ENCODE measurements at places on chromosomes 16 and 17.

- no peak for DNase-seq
These were observed 33.5 kb upstream of the ETV4 start for GRCh38 chr17:43579566-43580140.

DNA sequence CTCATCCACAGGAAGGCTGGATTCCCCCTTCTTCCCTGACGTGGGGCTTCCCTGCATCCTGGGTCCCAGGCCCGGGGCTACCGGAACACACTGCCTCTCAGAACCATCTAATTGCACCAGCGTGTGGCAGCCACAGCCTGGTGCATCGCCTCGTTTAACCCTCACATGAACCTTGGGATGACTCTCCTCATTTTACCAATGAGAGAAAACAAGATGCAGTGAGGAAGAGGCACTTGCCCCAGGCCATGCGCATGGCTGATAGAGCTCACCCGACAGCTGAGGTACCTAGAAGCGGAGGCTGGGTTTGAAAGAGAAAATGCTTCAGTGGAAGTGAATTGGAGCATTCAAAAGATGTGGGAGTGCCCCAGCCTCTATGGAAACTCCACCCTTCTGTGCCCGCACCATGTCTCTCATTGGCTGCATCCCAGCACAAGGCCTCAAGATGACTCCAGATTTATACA, 162.3 kb downstream of the KATNIP start:
- no peak for DNase-seq

GRCh38 chr17:33021731-33022408, 30.2 kb downstream of the SPACA3 start:
- DNase-seq: no peak

GRCh38 chr16:50841081-50841886, 99.4 kb downstream of the CYLD start:
- no peak for DNase-seq

DNA sequence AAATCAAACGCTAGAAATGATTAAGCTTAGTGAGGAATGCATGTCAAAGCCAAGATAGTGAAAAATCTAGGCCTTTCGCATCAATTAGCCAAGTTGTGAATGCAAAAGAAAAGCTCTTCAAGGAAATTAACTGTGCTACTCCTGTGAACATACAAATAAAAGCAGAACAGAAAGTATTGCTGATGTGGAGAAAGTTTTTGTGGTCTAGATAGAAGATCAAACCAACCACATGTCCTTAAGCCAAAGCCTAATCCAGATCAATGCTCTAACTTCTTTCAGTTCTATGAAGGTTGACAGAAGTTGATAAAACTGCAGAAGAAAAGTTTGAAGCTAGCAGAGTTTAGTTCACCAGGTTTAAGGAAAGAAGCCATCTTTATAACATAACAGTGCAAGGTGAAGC, 1044.6 kb downstream of the CDH11 start:
- no peak for DNase-seq

DNA sequence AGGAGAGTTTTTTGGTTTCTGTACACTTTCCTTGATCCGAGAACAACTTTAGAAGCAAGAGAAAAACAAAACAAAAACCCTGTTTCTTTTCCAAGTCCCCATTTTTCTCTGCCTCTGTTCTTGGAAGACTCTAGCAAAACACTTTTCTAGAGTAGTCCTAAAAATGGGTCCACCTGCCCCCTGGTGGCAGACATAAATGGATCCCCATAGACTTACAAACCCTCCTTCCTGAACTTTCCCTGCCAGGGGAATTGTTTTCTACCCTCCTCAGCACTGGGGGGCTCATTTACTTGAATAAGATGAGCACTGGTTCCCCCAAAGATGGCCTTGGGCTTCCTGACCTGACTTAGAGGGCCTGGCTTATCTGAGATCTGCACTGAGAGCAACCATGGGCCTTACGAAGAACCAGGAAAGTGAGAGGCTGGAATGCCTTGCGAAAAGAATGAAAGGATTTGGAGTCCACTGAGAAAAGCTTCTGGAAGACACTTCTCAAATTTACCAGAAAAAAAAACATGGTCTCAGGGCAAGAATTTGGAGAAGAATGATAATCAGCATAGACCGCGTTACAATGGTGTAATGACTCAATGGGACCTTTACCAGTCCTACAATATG, 48.0 kb upstream of the CDYL2 start:
- DNase-seq: no peak

DNA sequence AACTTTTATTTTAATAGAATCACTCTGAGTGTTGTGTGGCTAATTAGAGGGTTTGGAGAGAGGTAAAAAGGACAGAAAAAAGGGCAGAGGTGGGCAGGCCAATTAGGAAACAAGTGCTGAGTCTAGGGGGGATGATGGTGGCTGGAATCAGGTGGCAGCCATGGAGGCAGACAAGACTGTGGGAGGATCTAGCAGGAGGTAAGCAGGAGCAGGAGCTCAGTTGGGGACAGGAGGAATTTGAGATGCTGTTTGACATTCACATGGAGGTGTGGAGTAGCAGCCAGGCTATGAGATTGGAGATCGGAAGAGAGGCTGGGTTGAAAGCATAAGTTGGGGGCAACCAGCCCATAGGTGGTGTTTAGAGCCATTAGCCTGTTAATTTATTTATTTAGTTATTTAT, 3.7 kb upstream of the MT4 start:
- DNase-seq: no peak

DNA sequence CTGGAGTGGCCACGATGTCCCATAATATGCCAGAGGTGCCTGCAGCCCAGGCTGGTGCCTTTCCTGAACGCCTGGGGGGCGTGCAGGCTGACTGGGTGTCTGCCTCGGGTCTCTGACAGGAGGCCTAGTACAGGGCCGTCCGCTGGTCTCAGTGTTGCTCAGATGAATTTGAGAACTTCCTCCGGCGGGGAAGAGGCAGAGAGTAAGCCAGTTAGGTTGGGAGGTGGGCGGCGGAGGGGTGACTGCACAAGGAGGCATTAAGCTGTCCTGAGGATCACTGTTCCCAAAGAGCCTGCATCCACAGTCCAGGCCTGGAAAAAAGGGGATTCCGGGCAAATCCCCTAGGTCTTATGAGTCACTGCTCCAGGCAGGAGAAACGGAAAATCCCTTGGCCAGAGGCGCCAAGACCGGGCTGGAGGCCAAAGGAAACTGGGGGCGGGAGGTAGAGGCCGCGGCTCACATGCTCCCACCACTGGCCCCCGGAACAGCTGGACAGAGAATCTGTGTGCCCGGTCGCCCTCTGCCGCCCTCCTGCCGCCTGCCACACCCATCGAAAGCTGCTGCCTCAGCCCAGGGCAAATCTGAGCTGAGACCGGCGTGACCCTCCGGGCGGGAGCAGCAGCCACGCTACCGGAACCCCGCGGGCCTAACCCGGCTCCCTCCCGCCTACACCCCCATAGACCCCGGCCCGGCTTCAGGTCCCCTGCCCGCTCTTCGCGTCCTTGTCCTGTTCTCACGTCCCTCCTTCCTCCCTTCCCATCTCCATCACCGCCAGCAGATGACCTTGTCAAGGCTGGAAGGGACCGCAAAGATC, 1.2 kb downstream of the TRIM47 start:
- DNase-seq: no peak

- DNase-seq: no peak
These were observed 801 bp downstream of the VPS35 start for GRCh38 chr16:46688101-46688653.

Data from NCI-H1048 (cell line).